ENCODE measurements at places on chromosomes 13 and 19. TPM values are rescaled to one million over a fixed set of nuclear protein-coding genes. Genes with fewer than 3 reads are reported as not detected.

Gene NLRP9
- not detected for polyA plus RNA-seq

- DNase-seq: no peak
These were observed 113.1 kb downstream of the PAN3 start for GRCh38 chr13:28251466-28251865.

- no peak for DNase-seq
These were observed 23.3 kb downstream of the RBM26 start for GRCh38 chr13:79382545-79383275.

- no peak for DNase-seq
These were observed 666 bp upstream of the ZNF320 start for GRCh38 chr19:52898101-52898500.
